ENCODE measurements at places on chromosomes 1 and 21.

DNA sequence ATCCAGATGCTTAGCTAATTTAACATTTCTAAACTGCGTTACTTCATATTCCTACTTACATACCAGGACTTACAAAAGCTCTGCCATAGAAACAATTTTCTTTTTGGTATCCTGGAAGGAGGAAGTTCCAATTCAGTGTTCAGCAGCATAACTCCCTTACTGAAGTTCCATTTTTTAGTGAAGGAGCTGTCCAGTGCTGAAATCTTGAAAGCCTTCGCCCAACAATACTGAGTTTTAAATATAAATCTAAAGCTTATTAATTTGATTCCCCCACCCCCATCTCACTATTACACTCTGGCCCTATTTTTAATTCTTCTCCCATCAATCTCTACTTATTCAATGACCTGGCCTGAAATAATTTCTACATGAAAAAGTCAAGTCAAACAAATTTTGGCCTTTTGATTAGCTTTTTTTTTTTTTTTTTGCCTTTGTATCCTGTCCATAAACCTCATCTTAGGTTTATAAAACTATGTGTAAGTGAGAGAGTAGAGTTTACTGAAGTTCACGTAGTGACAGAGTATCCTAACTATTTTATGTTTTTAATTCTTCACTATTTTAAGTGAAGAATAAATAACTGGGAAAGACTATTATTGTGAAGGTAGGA lies 323.0 kb upstream of the PLD5 start:
- no peak for DNase-seq

DNA sequence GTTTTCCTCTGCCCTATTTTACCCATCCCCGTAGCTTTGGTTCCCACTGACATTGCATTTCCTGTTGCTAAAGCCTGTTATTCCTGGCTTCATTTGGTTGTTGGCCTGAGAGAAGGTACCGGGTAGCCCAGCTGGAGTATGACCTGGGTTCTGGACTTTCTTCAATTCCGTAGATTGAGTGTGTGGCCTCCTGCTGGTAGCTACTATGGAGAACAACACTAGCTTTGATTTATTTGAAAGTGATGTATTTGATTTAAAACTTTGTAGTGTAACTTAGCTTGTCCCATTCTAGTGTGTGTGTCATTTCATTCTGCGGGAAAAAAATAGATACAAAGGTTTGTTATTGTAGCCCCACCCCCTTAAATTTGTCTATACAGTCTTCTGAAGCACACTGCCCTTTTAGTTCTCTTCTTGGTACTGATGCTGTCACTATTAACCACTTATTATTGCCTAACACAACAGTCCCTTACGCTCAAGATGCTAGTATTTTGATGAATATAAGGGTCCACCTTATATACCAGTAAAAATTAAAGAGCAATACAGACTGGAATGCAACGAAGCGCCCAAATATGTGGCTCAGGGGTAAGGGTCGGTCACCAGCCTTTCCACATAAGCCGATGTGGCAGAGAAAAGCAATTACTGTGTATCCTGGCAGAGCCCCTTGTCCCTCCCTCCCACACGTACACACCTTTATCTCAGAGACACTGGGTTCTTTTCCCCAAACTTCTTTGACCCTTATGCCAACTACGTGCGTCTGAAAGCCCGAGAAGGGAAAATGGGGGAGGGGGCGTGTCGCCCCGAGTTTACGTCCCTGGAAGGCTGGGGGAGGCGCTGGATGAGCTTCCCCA lies 643 bp upstream of the MOV10 start:
- DNase-seq: no peak

DNA sequence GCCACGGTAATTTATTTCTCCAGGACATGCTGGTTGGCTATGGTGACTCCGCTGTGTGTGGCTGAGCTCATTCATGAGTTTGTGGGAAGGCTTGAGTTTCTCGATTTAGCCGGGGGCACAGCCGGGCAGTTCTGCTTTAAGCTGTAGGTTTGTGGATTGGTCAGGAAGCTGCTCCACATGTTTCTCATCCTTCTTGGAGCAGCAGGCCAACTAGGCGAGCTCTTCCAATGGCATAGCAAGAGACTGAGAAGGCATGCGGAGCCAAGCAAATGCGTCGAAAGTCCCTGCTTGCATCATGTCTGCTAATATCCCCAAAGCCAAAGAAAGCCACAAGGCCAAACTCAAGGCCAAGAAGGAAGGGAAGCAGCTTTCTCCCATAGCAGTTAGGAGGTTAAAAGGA lies 71.6 kb upstream of the GREM2 start:
- DNase-seq: no peak

GRCh38 chr1:26274801-26275425 lies 5.0 kb upstream of the SH3BGRL3 start:
- DNase-seq: no peak

DNA sequence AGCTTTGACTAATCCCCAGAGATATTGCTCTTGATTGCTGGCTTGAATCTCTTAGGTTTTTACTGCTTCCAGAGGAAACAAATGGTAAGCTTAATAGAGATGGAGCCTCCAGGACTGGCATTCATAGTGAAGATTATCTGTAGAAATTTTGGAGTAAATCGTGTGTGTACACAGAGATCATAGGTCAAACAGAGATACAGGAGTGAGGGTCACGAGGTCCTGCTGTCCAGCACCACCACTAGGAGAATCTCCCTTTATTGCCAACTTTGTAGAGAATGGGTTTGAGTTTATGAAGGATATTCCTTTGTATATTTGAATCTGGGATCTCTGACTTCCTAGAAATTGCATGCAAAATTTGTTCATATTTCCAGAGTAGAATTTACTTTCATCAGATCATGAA lies 7.8 kb upstream of the SERBP1 start:
- DNase-seq: no peak

- DNase-seq: no peak
Measured at GRCh38 chr1:84442256-84442655, 36.8 kb upstream of the RPF1 start.
